ENCODE measurements at places on chromosomes 4 and X.

- no peak for DNase-seq
These were observed 94.1 kb upstream of the GALNT7 start for GRCh38 chr4:173074501-173074946.

- DNase-seq = no peak
These were observed 36.7 kb downstream of the DIAPH2 start for GRCh38 chrX:96721354-96721753.

GRCh38 chrX:153408871-153409351 lies 2.4 kb upstream of the ZFP92 start:
- no peak for DNase-seq

DNA sequence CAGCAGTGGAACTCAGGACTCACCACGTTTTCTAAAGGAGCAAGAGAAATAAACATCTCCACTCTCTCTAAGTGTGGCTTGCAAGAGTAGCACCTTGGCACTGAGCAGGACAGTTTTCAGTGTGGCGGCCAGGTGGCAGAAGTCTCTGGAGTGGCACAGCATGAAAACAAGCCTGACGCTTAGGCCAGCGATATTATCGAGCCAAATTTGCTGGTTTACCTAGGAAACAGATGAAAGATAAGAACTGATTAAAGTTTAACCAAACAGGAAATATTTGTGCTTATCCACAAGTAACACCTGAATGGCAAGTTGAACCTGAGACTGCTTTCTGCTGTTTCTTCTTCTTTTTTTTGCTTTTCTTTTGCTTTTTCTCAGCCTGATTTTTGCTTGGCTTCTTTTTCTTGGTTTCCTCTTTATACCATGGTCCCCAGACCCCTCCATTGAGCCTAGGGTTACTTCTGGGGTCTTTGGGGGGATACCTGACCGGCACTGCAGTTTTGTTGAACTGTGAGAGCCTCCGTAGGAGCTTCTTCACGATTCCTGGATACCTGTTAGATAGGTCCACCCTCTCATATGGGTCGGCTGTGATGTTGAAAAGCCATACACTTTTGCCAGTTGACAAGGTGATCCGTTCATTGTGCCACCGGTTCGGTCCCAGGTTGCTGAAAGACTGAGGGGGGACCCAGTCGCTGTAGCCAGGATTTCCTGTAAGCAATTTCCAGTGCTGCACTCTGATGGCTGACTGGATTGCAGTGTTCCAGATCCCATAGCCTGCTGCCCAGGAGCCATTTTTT lies 77.3 kb downstream of the ARSJ start:
- no peak for DNase-seq

DNA sequence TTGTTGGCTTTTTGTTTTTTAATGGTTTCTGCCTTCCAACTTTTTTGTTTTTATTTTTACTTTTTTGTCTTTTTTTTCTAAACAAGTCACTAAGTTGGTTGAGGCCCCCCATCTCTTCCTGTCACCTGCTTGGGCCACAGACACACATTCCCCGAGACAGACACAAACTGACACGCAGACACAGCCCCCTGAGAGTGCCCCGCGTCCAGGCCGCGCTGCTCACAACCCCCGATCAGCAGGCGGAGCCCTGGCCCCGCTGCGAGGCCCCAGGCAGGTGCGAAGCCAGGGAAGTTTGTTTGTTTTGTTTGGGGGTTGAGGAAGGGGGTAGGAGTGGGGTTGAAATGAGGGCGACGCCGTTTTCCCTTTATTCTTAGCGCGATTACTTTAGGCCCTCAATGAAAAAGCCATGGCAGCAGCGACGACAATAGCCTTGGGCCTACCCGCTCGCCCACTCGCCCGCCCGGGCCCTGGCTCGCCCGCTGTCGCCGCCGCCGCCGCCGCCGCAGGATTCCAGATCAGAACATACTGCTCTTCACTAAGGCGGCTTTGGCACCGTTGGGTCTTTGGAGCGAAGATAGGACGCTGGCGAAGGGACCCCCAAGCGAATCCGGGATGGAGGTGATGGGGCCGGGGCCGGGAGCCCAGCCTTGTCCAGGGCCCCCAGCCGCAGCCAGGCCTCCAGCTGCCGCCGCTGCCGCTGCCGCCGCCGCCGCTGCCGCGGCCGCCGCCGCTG lies 3.1 kb downstream of the PHOX2B start:
- no peak for DNase-seq

- no peak for DNase-seq
These were observed 28.9 kb upstream of the GTPBP6 start for GRCh38 chrX:347351-348117.

GRCh38 chrX:51891821-51892551 lies 1.4 kb upstream of the MAGED1 start:
- DNase-seq = no peak

GRCh38 chrX:39201305-39201990 lies 400.2 kb downstream of the MID1IP1 start:
- no peak for DNase-seq

- DNase-seq = no peak
These were observed 160.9 kb upstream of the GIMD1 start for GRCh38 chr4:106529348-106530023.

DNA sequence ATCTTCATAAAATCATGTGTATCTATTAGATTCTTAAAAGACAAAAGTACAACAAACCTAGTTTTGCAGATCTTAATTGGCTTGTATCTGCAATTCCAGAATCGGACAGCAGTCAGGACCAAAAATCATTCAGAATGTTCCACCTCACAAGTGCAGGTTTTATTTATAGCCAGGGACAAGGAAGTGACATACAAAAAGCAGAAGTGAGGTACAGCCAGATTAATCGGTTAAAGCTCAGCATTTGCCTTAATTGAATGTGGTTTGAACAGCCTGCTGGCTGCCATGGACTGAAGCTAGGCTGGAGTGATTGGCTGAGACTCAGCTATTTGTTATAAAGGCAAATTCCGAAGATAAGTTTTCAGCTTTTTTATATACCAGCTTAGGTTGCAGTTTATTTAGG lies 932.6 kb downstream of the C4orf33 start:
- DNase-seq = no peak

DNA sequence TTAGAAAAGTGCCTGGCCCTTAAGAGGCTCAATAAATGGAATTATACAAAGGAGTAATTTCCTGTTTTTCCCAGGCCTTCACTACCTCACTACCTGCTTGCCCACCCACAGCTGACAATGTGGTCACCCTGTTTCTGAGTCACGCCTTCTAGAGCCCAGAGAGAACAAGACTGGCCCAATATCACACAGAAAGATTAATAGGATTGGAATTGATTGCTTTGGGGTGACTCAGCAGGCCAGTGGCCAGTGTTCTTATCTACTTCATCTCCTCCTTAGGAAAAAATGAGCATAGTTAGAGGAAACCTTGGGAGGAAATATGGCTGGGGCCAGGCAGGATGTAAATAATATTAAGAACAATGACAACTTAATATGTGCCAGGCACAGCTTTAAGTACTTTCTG lies 4.5 kb upstream of the FGF16 start:
- no peak for DNase-seq

DNA sequence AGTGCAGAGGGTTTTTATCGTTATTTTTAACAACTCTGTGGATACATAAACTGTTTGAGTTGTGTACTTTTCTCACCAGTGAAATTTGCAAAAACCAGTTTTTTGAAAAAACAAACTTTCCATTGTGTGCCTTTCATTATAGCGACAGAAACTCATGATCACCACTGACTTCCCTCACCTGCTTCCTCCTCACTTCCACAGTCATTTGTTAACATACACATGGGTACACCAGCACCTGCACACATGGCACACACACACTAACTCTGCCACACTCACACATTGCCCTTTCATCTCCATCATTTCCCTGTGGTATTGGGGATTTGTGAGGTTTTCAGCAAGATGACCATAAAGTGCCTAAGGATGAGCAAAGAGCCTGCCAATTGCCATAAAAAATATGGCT lies 20.6 kb downstream of the CLDN22 start:
- DNase-seq = no peak

GRCh38 chr4:109803924-109804571 lies 2.2 kb upstream of the CFI start:
- peak; percentile 15 for DNase-seq

DNA sequence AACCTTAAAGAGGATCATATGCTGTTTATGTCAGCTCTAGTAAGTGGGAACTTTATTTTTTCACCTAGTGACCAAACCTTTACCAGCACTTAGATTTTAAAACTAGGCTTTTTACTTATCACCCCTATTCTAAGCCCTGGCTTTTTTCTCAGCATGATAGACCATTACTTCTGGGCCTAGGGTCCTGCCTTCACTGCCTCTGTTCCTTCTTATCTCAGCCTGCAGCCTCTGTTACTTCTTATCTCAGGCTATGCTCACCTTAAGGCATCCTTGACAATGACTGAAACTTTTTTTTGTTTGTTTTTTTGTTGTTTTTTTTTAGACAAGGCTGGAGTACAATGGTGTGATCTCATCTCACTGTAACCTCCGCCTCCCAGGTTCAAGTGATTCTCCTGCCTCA lies 59.6 kb downstream of the TMEM154 start:
- DNase-seq = no peak

DNA sequence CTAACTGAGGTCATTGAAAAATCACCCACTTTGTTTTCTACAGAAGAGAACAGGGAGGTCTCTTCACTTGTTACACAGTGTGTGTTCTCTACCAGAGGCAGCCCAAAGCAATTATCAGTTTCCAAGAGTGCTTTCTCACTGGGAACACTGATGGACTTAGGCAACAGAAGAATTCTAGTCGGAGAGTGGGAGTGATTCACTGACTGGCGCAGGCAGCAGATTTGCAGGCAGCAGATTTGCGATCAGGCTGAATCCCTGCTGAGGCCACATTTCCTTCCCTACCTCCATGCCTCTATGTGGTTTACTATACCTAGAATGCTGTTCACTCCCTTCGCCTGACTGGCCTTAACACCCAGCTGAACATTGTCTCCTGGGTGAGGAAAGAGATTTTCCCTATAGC lies 6.6 kb downstream of the OCIAD2 start:
- DNase-seq = peak; percentile 8

DNA sequence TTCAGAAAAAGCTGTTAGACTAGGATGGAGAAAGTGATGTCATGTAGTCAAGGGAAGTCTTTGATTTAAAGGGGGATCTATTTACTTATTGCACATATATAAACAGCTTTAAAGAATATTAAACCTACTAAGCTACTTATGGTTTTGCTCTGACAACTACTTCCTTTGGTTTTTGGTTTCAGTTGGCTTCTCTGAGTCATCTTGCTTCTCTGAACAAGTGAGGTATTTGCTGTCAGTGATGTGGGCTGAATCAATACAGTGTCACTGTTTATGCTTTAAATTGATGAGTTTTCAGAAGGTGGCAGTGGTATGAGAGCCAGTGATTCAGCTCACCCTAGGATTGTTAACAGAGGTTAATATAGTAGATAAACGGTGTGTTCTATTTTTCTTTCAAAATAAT lies 75.1 kb downstream of the CEP44 start:
- DNase-seq = peak; percentile 39

DNA sequence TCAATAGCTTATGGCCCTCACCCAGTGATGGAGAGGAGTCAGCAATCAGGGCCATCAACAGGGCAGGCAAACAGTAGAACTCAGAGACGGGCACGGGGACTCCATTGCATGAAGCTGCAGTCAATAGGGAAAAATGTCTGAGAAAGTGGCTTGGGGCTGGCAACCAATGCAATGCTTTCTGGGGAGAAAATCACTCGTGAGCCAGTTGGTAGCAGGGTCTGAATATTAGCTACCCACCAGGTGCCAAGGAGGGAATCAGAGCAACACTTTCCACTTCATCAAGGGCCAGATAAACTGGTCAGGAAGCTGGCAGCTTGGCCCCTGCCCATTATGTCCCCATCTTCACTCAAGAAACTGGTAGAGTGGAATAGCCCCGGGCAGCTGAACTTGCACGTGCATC lies 80.7 kb downstream of the STARD8 start:
- DNase-seq = no peak

DNA sequence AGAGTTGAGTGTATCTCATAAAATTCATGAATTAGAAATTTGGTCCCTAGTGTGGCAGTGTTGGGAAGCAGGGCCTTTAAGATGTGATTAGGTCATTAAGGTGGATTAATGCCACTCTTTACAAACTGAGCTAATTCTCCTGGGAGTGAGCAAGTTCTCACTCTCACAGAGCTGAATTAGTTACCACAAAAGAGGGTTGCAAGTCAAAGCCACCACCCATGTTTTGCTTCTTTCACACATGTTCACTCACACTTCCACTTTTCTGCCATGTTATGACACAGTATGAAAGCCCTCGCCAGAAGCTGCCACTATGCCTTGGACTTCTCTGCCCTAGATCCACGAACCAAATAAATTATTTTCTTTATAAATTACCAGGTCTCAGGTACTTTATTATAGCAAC lies 332.1 kb downstream of the ARAP2 start:
- no peak for DNase-seq

GRCh38 chr4:37864786-37865185 lies 26.1 kb upstream of the TBC1D1 start:
- peak; percentile 87 for DNase-seq

DNA sequence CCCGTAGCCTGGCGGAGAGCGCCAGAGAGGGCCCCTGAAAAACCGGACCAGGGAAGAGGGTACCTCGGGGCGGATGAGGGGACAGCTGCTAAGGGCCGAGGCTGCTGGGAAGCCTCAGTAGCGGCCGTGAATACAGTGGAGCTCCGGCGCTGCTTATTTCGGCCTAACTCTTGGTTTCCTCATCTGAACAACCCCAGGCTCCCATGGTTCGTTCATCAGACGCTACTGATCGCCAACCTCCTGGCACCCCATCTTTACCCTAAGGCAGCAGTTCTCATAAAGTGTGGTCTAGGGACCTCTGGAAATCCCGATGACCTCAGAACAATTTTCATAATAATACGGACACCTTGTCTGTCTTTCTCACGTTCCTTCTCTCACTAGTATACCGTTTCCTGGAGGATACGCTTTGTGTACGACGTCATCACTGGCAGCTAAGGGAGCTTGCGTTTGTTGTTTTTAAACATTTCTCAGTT lies 645 bp upstream of the RAB28 start:
- DNase-seq = no peak

- no peak for DNase-seq
These were observed 28.0 kb downstream of the RNF212 start for GRCh38 chr4:1085404-1085799.

GRCh38 chr4:125096662-125097061 lies 218.1 kb upstream of the FAT4 start:
- DNase-seq = no peak
